Activated CD8-positive, alpha-beta T cell treated with anti-CD3 and anti-CD28 coated beads, Interleukin-2, amount 10 ng/mL, durations not matched to agents 7 days and 5 days (primary cell): ENCODE measurements at places on chromosomes 4 and X.

DNA sequence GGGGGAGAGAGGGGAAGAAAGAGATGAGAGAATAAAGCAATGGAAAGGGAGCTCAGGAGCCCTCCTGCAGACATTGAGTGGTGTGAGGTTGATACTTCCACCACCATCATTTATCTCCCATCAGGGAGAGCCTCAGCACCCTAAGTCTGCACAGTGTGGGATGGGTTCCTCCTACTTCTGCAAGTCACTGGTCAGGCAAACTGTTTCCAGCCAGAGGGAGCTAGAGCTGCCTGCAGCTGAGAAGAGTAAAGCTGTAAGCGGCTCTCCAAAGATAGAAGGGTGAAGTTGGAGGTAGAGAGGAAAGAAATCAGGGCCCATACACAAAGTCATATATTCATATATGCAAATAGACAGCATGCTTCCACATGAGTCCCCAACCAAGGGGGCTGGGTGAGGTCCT, 21.9 kb upstream of the ZNF81 start:
- DNase-seq, result no peak

DNA sequence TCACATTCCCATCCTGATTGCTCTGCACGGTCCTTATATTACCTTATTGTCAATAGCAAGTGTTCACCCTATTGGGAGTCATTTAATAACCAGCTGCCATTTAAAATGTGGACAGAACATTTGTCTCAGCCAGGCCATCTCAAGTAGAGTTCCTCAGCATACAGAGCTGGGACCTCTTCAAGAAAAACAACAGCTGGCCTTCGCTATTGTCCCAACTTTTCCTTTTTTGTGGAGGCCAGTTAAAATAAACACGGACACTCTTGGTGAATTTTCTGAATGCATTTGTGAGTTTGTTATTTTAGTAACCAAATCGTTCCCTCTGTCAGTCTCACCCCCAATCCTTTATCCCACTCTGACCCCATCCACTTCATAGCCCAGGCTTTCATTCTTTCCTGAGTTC, 395.3 kb upstream of the PITX2 start:
- no peak for DNase-seq

DNA sequence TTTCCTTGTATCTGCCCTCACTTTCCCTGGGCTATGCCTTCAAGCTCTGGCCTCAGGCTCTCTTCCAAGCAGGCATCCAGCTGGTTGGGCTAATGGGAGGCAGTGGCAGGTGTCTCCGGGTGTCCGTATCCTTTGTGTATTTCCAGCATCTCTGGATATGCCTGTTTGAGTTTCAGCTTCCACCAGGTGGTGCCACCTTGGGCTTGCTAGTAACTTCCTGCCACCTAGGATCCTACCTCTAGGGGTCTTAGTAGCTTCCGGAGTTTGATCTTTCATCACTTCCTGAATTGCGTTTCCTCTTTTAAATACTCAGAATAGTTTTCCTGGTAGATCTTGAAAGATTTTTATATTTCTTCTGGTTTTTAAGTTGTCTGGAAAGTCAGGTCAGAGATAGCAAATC, 23.2 kb upstream of the ANOS1 start:
- DNase-seq, result no peak

- DNase-seq, result no peak
These were observed 107.4 kb upstream of the MAMLD1 start for GRCh38 chrX:150255441-150256296.

GRCh38 chr4:141524841-141525240, 111.5 kb upstream of the IL15 start:
- DNase-seq, result no peak

GRCh38 chr4:139146926-139147629, 29.9 kb downstream of the ELF2 start:
- no peak for DNase-seq

GRCh38 chr4:121789960-121790829, 10.9 kb upstream of the EXOSC9 start:
- no peak for DNase-seq

- DNase-seq, result no peak
These were observed 28.9 kb upstream of the MID1 start for GRCh38 chrX:10649265-10649664.
